ENCODE measurements at places on chromosomes 13 and 19.
A peak's percentile ranks its signal among the peaks of the same experiment; 100 is the strongest.

GRCh38 chr13:77535448-77535847 is at the start of gene SCEL:
Gene SCEL, plus strand, starts transcription at chr13:77535706. Its CDS starts 20,170 bp downstream, at chr13:77555876.
- DNase-seq: no peak

DNA sequence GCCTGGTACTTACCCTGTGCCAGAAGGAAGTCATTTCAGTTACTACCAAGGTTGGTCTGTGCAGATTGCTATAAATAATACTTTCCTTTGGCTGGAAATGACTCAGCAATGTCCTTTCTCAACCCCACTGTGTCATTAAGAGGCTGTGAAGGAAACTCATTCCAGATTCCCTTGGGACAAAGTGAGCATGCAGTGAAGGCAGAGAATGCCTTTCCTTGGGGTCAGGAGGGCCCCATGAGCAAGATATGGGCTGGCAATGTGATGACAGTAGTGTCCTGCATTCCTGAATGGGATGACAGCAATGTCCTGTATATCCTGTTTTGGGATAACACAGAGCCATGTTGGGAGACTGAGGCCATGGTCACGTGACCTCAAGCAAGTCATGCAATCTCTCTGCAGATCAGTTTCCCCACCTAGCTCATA is 213.1 kb upstream of the TMTC4 start:
- no peak for DNase-seq

DNA sequence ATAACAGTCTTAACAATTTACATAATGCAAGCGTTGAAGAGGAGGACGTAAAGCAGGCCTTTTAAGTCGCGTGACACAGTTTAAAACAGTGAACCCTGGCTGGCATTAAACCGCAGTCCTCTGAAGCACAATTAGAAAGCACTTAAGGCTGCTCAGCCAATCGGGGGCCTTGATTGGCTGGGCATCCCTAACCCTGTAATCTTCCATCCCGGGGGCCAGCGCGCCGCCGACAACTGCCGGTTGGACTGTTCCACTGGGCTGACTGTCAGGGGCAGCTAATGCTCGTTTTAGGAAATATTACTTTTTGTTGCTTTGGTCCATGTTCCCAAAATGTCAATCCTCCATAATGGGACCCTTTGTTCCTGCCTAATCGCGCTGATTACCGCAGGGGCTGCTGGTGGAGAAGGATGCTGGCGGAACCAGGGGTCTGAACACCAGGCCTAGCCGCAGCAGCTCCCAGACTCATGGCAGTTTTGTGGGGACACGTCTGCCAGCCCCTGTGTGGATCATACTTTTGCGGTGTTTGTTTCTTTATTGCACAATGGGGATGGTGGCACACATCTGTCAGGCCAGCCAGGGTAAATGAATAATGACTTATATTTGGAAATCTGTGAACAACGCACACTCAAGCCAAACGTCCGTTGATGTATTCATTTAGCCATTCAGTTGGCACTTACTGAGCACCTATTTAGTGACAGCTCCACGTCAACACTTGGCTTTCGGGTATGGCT is 127.1 kb upstream of the SPACA7 start:
- no peak for DNase-seq

- no peak for DNase-seq
Measured at GRCh38 chr19:41869374-41869955, 7.6 kb upstream of the CD79A start.

DNA sequence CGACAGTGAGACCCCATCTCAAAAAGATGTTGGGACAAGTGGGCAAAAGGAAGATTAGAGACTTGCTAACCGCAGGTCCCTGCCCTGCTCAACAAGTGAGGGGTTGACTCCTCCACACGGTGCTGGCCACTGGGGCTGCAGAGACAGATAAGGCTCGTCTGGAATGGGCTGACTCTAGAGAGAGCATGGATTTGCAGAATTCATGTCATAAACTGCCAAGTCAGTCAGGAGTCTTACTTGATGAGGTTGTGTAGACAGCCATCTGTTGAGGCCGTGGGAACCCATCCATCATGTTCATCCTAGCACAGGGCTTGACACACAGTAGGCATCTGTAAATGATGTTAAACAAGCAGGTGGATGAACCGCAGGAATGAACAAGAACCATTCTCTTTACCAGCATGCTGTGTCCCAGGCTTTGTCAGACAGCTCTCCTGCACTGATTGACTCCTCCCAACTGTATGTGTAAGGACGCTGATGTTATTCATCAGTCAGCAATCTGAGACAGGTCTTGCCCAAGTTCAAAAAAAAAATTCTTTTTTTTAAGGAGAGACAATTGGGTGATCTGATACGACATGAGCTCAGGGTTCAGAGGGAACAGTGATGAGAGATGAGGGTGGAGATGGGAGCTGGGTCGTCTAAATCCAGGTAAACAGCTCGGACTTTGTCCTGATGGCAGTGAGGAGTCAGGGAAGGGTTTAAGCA is 8.8 kb downstream of the PAF1 start:
- DNase-seq: peak; percentile 97

DNA sequence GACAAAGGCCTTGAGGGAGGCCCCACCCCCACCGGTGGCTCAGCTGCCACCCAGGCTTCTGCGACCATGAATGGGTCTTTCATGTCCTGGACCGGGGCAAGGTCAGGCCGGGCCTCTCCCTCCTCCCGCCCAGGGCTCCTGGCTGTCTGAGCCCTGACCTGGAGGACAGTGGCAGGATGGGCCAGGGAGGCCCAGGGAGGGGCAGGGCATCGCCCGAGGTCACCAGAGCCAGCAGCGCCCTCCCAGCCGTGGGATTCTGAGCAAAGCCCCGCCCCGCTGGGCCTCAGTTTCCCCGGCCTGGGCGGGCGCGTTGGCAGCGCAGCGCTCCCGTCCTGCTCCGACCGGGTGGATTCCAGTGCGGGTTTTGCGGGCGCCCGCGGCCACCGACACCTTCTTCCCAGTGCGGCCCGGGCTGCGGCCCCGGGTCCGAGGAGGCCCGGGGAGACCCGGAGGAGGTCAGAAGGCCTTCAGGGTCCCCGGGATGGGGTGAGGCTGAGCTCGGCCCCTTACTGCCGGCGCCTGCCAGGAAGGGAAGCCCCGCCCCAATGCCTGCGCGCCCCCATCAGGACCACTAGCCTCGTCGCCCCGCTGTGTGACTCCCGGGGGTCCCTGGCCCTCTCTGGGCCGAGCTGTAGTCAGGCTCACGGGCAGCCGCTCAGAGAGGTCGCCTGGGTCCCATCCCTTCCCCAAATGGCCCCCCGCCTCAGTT is 24.6 kb upstream of the SEMA6B start:
- DNase-seq: peak; percentile 55

DNA sequence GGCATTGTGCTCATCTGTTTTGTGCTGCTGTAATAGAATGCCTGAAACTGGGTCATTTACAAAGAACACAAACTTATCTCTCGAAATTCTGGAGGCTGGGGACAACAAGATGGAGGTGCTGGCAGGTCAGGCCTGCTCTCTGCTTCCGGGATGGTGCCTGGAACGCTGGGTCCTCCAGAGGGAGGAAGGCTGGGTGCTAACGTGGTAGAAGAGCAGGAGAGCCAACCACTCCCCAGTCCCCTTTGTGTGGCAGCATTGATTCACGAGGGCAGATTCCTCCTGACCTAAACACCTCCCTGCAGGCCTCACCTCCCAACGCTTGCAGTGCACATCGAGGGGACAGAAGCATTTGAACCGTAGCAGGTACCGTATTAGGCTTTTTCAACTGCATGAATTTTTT is 34.1 kb upstream of the TFDP1 start:
- DNase-seq: no peak

DNA sequence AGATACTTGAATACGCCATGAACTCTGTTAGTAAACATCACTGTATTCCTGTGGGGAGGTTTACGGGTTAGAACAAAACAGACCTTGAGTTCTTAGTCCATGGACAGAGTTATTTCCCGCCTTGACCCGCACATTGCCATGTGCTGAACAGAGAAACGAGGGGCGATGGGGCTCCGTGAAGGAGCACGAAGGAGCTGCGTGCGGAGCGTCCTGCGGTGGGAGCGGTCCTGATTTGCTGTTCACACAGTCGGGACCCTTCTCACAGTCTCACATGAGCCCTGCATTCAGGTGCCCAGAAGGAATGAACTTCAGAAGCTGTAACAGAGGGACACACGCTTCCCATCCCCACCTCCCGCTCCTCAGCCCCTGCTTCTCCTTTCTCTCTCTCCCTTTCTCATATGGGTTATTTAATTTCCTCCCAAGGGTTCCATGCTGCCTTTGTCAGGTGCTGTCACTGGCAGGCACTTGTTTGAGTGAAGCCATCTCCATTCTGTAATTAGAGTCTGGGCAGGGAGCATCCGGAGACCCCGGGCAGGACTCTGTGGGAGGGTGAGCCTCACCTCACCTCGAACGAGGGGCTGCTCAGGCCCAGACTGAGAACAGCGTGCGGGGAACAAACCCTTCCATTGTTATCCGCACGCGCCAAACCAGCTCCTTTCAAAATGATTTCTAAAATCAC is 76.9 kb downstream of the TEX29 start:
- no peak for DNase-seq

- DNase-seq: no peak
Measured at GRCh38 chr13:53807251-53807834, 778.7 kb downstream of the OLFM4 start.
